ENCODE measurements at places on chromosomes 1 and 21.

- DNase-seq: no peak
These were observed 14.1 kb downstream of the TTC3 start for GRCh38 chr21:37087188-37087587.

- DNase-seq: no peak
These were observed 4.8 kb downstream of the ITLN1 start for GRCh38 chr1:160880216-160880615.

DNA sequence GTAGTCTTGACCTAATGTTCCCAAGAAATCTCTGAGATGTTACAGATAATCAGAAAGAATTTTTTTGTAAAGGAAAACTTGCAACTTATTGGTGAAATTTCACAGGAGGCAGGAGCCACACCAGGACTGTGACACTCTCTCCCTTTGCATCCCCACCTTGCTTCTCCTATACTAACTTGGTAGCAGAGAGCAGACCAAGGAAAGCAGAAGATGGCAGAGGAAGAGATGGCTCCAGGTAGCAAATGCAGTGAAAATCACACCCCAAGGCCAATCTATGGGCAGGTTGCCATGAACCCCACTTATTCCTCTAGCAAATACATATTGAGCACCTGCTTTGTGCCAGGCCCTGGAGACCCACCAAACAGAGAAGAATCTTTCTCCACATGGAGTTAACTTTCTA, 303.4 kb upstream of the C1orf174 start:
- no peak for DNase-seq

- DNase-seq: no peak
These were observed 186.8 kb upstream of the MAP1LC3C start for GRCh38 chr1:242185731-242186130.

GRCh38 chr1:187474336-187474735, 645.6 kb downstream of the PLA2G4A start:
- DNase-seq: no peak

DNA sequence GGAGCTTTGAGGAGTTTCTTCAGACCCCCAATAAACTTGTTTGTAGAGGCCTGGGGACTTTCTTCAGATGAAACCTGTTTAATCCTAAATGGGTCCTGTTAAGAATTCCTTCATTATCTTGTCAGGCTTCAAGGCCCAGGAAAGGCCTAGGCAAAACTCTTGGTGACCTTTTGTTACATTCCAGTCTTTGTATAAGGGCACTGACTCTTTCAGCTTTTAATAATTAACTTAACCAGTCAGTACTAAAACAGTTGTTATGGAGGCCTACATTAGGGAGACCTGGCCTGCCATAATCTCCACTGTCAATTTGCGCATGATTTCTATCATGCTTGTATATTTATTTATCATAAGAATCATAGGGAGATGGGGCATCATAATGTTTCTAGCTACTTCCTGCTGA, 110.2 kb downstream of the FCRL5 start:
- no peak for DNase-seq

GRCh38 chr21:24939291-24939690, 668.0 kb downstream of the MRPL39 start:
- DNase-seq: no peak

GRCh38 chr1:202143768-202144401, 652 bp downstream of the ARL8A start:
- DNase-seq: no peak

DNA sequence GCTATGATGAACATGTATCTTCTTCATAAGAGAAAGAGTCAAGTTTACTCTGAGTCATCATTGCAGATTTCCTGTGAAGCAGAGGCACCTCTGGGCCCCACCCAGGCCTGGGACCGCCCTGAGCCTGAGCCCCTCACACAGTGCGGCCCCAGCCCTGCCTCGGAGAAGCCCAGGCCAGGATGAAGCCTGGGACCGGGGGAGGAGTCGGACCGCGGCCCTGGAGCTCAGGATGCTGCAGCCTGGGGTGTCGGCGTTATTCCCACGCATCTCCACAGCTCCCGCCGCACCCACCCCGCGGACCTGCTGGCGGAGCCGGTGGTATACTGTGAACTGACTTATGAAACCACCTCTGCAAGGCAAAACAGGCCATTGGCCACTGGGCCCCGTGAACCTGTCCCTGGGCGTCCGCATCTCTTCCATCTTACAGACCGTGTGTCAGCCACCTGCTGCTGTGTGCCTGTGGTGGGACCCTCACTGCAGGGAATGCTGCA, 2.4 kb upstream of the COL6A1 start:
- DNase-seq: no peak

All from activated CD4-positive, CD25-positive, alpha-beta regulatory T cell (primary cell).